CD4-positive, alpha-beta memory T cell (primary cell): ENCODE measurements at places on chromosomes 4 and X.
A peak's percentile ranks its signal among the peaks of the same experiment; 100 is the strongest.

DNA sequence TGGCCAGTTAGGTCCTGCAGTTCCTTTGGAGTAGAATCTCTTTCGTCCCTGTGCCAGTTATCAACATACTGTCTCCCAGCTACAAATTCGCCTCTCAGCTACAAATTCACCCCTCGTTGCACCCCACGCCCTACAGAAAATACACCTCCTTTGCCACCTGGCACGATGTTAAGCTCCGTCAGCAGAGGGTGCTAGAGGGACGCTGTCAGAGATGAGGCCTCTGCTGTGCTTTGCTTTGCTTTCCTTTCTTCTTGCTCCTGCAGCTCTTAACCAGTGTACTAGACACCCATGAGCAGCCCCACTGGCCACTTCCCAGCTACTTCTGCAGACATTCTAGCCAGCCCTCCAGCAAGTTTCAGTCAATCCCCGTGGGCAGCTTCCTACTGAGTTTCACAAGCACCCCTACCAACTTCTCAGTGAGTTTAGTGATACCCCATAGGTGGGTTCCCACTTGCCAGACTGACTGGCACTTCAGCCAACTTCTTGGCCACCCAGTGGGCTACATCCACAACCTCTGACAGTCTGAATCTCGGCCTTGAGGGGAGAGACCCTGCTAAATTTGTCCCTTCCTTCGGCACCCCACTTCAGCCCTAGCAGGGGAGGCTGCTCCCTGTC is 21.8 kb downstream of the HAUS3 start:
- DNase-seq = peak; percentile 79

DNA sequence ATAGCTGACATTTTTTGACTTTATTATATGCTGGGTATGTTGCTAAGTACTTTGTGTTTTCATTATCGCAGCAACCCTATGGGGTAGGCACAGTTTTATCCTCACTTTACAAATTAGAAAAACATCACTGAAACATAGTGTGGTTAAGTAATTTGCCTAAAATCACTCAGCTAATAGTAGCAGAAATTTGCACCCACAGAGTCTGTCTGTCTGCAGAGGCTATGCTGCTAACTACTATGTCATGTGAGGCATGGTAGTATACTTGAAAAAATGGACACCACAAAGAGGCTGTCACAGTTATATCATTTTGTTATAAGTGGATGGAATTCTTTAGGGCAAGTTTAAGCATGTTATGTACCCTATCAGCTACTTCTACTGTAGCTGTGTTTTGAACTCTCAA is 69.0 kb downstream of the STAG2 start:
- DNase-seq = no peak

DNA sequence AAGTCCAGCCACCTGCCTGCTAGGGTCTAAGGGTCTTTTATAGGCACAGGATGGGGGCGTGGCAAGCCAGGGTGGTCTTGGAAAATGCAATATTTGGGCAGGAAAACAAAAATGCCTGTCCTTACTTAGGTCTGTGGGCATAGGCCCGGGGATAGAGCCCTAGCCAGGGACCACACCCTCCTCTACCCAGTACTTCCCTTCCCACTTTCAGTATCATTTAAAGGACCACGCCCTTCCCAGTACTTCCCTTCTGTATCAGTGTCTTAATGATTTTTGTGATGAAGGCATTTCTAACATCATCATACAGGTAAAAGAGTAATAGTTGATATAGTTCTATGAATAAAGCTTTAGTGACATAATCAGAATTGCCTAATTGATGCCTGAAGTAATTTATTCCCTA is 11.4 kb downstream of the BANK1 start:
- DNase-seq = no peak

DNA sequence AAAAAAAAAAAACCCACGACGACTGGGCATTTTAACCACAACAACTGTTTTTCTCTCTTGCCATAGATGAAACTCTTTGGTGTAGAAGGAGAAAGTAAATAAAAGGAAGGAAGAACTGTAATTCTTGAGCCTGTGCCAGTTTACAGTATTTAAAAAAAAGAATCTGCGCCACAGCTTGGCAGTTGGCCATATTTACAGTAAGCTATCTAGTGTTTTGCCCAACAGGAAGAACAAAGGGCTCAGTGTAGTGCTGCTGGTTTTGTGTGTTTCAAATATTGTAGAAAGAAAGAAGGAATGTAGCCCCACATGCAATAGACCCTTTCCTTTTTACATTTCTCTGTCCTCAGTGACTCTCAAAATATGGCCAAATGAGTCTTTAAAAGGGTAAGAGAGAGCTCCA is 66.1 kb downstream of the NR3C2 start:
- peak; percentile 76 for DNase-seq

DNA sequence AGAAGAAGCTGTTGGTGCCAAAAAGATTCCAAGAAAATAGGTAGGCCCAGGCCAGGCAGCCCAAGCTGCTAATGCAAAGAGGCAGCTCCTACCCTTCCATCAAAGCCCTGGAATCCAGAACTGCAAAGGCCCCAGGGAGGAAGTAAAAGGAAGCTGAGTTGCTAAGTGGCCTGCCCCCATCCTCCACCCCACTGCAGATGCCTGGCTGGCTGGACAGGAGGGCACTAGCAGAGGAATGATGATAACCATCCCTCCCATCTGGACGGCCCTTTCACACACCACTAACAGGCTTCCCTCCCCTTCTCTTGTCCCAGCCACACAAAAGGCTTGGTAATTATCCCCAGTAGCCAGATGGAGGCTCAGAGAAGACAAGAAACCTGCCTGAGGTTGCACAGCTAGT is 32.4 kb upstream of the PJA1 start:
- no peak for DNase-seq

- no peak for DNase-seq
These were observed 508.7 kb upstream of the HTR2C start for GRCh38 chrX:114075073-114075673.

DNA sequence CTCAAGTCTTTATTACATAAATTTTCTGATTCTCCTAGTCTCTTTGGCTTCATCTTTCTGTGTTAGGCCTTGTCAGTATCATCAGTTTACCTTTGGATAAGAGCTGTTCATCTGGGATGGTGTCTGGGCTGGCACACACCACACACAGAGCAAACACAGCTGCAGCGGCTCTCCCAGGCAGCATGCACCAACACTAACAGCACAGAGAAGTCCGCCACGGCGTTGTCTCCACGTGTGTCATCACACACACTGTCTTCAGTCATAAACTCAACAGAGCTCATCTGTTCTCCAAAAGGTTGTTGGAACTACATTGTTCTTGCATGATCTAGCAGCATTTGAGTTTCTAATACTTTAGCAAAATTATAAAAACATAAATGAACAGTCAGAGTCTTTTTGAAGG is 851.9 kb upstream of the FRG1 start:
- no peak for DNase-seq

DNA sequence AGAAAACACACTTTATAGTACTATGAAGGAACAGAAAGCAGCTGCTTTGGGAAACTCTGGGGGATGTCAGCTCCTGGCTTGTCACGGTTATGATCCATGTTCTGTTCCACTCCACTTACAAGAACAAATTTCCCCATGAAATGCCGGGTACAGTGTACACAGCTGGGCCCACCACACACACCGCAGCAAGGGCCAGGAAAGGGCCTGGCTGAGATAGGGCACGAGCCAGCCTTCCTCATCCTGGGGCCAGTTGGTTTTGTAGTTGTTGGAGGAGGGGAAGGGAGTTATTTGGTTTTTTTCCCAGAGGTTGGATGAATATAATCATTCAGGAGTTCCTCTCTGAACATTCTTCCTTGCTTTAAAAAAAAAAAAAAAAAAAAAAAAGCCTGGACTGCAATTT is 56.8 kb downstream of the SEPSECS start:
- DNase-seq = no peak

- DNase-seq = no peak
These were observed 112.5 kb upstream of the ZFP42 start for GRCh38 chr4:187883049-187883448.

DNA sequence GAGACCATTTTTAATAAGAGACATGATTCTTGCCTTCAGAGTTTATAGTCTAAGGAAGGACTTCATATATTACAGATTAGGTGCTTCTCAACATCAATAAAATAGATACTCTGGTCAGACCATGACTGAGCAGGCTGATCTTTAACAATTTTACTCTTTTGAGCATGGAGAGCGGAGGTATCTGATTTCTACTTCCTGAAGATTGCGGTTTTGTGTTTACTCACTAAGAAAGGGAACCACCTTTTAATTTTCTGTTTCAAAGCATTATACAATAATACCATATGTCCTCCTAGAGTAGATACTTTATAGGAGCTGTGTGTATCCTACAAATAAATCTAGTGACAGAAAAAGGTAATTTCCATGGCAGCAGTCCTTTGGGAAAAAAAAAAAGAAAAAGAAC is 12.5 kb downstream of the MORC4 start:
- DNase-seq = peak; percentile 12

DNA sequence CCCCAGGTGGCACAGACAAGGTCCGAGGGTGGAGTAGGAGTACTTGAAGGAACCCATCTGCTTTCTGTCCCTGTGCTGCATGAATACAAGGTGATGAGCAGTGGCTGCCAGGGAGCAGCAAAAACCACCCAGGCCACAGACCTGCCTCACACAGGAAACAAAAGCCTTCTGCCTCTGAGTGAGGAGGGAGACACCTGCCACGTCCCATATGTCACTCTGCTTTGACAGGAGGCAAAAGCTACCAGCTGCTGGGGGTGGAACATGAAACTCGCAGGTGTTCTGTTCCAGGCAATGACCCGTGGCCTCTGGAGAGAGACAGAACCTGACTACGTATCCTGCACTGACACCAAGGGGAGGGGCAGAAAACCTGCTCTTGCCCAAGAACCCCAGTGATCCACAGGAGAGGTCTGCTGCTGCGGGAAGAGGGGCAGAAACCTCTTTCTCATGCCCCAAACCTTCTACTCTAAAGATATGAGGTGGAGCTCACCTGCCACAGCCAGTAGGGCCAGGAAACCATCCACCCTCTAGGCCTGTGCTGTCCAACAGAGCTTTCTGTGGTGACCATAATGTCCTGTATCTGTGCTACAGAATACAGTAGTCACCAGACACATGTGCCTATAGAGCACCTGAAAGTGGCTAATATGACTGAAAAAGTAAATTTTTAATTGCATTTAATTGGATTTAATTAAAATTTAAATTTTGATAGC is 172.9 kb downstream of the PRDM5 start:
- DNase-seq = no peak

DNA sequence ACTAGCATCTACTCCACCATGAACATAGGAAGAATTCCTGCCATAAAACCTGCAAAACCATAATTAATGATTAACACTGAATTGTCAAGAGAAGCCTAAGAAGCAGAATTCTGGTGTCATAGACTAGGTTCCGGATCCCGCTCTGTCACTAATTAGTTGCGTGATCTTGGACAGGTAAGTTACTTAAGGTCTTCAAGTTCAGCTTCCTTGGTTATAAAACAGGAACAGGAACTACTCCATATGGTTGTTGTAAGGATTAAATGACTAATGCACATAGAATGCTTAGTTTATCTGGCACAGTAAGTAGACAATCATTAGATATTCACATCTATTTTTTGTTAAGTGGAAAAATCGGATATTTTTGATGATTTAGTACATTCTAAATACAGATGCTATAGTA is 14.3 kb downstream of the G3BP2 start:
- DNase-seq = no peak

- no peak for DNase-seq
These were observed 9.6 kb downstream of the MAMLD1 start for GRCh38 chrX:150372756-150373155.

DNA sequence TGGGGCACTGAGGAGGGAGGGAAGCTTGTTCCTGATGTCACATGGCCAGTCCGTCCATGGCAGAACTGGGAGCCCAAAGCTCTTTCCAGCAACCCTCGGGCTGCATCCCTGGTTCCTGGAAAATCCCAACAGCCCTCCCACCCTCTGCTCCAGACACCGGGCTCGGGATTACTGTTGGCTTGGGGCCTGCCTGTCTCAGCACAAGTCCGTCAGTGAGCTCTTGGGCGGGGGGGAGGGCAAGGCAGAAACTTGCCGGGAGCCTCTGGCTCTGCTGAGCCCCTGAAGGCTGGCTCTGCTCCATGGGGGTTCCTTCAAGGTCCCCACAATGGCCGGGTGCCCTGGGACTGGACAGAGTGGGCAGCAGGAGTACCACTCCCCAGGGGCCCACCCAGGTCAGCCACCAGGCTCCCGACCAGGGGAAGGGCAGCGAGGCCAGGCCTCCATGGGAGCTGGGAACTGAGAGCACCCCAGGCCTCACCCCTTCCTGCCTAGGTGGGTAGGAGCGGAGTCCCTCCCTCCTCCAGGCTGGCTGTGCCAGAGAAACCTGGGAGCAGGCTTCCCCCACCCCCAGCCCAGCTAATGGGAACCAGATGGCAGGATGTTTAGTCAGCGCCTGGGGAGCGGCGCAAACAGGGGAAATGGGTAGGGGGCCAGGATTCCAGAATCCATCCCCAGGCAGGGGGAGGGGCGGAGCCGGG is 6.4 kb upstream of the HAUS7 start:
- no peak for DNase-seq

GRCh38 chrX:139026811-139027210 is 315.3 kb upstream of the FGF13 start:
- DNase-seq = no peak

DNA sequence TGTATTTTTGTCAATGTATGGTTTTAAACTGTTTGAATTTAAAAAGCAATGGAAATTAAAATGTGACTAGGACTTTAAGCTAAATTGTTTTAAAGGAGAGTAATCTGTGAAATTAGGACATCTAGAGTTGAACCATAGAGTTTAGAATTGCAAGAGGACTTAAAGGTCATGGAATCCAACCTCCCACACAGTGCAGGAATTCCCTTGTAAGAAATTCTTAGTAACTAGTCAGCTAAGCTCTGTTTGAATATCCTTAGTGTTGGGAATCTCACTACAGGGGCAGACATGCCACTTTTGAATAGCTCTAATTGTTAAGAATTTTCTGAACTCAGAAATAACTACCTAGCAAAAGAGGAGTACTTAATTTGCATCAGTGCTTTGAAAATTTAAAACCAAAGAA is 292.9 kb downstream of the IL1RAPL1 start:
- no peak for DNase-seq
